ENCODE measurements at places on chromosomes 3 and 15.

DNA sequence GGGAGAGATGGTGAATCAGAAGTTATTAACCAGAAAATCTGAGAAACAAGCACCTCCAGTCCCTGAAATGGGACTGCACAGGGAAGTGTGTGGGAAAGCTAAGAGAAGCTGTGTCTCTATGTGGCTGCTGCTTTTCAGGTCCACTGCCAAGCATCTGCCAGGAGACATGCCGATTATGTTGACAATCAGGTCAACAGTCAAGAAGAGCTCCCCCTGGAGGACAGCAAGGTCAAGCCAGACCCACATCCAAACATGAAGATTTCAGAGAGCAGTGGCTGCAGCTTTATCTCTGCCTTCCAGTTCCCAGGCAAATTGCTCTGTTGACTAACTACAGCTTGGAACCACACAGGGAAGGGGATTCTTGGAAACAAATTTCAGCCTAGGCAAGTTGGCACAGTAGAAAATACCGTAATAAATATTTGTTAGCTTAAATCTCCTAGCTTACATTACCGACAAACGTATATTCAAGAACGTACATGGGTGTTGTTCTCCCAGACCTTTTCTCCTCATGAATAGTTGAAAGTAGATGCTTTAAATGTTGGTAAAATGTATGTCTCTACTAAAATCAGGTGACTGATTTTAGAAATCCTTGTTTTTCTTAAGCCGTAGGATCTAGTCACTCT lies 394.5 kb upstream of the RARB start:
- peak; percentile 39 for DNase-seq
- H3K4me1 ChIP-seq, result no peaks in the 10 kb centered on the region
- no peak overlapping the region for H3K27ac ChIP-seq
- no peaks in the 10 kb centered on the region for H3K36me3 ChIP-seq
- no peaks in the 10 kb centered on the region for H3K27me3 ChIP-seq

- no peak overlapping the region for H3K27ac ChIP-seq
- H3K36me3 ChIP-seq, result no peaks in the 10 kb centered on the region
- no peak overlapping the region for H3K4me3 ChIP-seq
These were observed 918 bp downstream of the PRSS50 start for GRCh38 chr3:46716461-46717441.

- H3K4me3 ChIP-seq, result peak overlapping the region; percentile 32
- DNase-seq, result peak; percentile 38
- peaks cover 58% of the 10 kb centered on the region for H3K27me3 ChIP-seq
- H3K27ac ChIP-seq, result no peak overlapping the region
- peaks cover 5% of the 10 kb centered on the region for H3K36me3 ChIP-seq
- peaks cover 17% of the 10 kb centered on the region for H3K4me1 ChIP-seq
These were observed 604 bp upstream of the TJP1 start for GRCh38 chr15:29822684-29823459.

- H3K36me3 ChIP-seq, result no peaks in the 10 kb centered on the region
- no peak overlapping the region for H3K27ac ChIP-seq
- no peak for DNase-seq
- no peaks in the 10 kb centered on the region for H3K27me3 ChIP-seq
These were observed 146.5 kb upstream of the ARPP21 start for GRCh38 chr3:35492841-35493240.

- H3K4me3 ChIP-seq, result no peak overlapping the region
- DNase-seq, result no peak
- no peaks in the 10 kb centered on the region for H3K27me3 ChIP-seq
These were observed 84.2 kb upstream of the SLC4A7 start for GRCh38 chr3:27568393-27568792.

DNA sequence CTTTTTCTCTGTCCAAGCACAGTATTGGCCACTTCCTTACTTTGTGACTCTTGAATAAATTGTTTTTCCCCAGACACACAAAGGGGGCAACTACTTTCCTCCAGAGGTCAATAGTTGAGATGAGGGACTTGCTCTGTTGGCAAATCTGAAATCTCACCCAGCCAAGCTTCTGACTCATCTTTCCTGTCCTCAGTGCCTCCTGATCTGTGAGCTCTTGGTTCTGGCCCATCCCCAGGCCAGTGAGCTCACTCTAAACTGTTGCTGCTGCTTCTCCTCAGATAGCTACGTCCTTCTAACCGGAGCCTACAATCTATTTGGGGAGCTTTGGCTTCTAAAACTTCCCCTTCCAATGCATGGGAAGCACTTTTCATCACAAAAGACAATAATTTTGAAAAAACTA lies 50.0 kb upstream of the NMD3 start:
- DNase-seq, result no peak
- no peaks in the 10 kb centered on the region for H3K4me1 ChIP-seq
- no peak overlapping the region for H3K27ac ChIP-seq
- H3K36me3 ChIP-seq, result no peaks in the 10 kb centered on the region
- no peak overlapping the region for H3K4me3 ChIP-seq

DNA sequence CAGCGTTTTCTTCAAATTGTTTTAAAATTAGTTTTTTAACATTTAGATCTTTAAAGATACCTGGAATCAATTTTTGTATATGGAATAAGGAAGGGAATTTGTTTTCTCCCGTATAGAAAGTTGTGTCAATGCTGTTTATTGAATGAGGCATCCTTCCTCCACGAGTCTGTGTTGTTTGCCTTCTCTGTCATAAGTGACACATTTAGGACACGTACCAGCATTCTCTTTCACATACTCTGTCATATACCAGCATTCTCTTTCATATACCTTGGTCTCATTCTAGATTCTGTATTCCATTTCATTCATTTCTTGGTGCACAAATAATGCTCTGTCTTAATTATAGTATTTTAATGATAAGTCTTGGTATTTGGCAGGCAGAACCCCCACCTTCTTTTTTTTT lies 10.3 kb downstream of the ATP11B start:
- no peak overlapping the region for H3K4me3 ChIP-seq
- H3K36me3 ChIP-seq, result peaks cover 4% of the 10 kb centered on the region
- H3K27ac ChIP-seq, result no peak overlapping the region

- no peaks in the 10 kb centered on the region for H3K27me3 ChIP-seq
- no peak overlapping the region for H3K4me3 ChIP-seq
- H3K36me3 ChIP-seq, result no peaks in the 10 kb centered on the region
- DNase-seq, result no peak
- no peak overlapping the region for H3K27ac ChIP-seq
These were observed 316.1 kb upstream of the TMCO5A start for GRCh38 chr15:37618353-37618752.

GRCh38 chr3:67362686-67363085 lies 291.7 kb downstream of the SUCLG2 start:
- H3K27ac ChIP-seq, result no peak overlapping the region
- H3K27me3 ChIP-seq, result no peaks in the 10 kb centered on the region
- no peak overlapping the region for H3K4me3 ChIP-seq
- peaks cover 35% of the 10 kb centered on the region for H3K4me1 ChIP-seq
- peak; percentile 48 for DNase-seq
- H3K36me3 ChIP-seq, result no peaks in the 10 kb centered on the region

Data from activated CD4-positive, alpha-beta T cell treated with anti-CD3 and anti-CD28 coated beads for 36 hours (primary cell).